Fibroblast of villous mesenchyme (primary cell): ENCODE measurements at places on chromosomes 5 and 9. TPM values are rescaled to one million over a fixed set of nuclear protein-coding genes. Genes with fewer than 3 reads are reported as not detected.

Gene HACD4
- total RNA-seq: 10.0 and 22.0 TPM in 2 replicates

Gene ADAMTS13
- total RNA-seq: 1.3 TPM in 2 replicates

Gene RLN1
- not detected in 2 replicates for total RNA-seq

Gene F2R
- total RNA-seq: 117 and 144 TPM in 2 replicates

Gene RNF183
- total RNA-seq: not detected in 2 replicates

Gene MYMK
- total RNA-seq: not detected in 2 replicates

Gene SLC45A2
- total RNA-seq: under 0.01 TPM in 1 of 2 replicates, not detected in the other

Gene SLC25A48
- total RNA-seq: not detected in 2 replicates

Gene GDA
- total RNA-seq: 0.97 and 4.3 TPM in 2 replicates

Gene CCL27
- total RNA-seq: not detected in 2 replicates

Gene ITGA2
- total RNA-seq: 16.4 and 35.0 TPM in 2 replicates

Gene C9orf50
- 0.32 TPM in 1 of 2 replicates, not detected in the other for total RNA-seq

Gene MARCOL
- not detected in 2 replicates for total RNA-seq

Gene IFNB1
- total RNA-seq: not detected in 2 replicates

Gene ZNF618
- 12.5 and 15.1 TPM in 2 replicates for total RNA-seq

Gene LCN9
- total RNA-seq: not detected in 2 replicates

Gene ACOT12
- total RNA-seq: not detected in 2 replicates

Gene ACER2
- 0.64 and 4.7 TPM in 2 replicates for total RNA-seq

Gene SOHLH1
- not detected in 2 replicates for total RNA-seq

Gene PCDHGC4
- total RNA-seq: 2.6 and 2.9 TPM in 2 replicates
